Neural crest cell (in vitro differentiated cells): ENCODE measurements at places on chromosomes 12 and 14. TPM values are rescaled to one million over a fixed set of nuclear protein-coding genes. Genes with fewer than 3 reads are reported as not detected.

Gene NINJ2
- total RNA-seq, result 0.42 TPM in 1 of 2 replicates, not detected in the other

Gene RIC8B
- 33.2 and 33.8 TPM in 2 replicates for total RNA-seq

Gene PRPH
- 0.70 and 1.3 TPM in 2 replicates for total RNA-seq

Gene LARP4
- total RNA-seq, result 58.0 and 64.6 TPM in 2 replicates

Gene MYF5
- total RNA-seq, result not detected in 2 replicates
